HFFc6 (cell line): ENCODE measurements at places on chromosomes 11 and 22.
A peak's percentile ranks its signal among the peaks of the same experiment; 100 is the strongest.

DNA sequence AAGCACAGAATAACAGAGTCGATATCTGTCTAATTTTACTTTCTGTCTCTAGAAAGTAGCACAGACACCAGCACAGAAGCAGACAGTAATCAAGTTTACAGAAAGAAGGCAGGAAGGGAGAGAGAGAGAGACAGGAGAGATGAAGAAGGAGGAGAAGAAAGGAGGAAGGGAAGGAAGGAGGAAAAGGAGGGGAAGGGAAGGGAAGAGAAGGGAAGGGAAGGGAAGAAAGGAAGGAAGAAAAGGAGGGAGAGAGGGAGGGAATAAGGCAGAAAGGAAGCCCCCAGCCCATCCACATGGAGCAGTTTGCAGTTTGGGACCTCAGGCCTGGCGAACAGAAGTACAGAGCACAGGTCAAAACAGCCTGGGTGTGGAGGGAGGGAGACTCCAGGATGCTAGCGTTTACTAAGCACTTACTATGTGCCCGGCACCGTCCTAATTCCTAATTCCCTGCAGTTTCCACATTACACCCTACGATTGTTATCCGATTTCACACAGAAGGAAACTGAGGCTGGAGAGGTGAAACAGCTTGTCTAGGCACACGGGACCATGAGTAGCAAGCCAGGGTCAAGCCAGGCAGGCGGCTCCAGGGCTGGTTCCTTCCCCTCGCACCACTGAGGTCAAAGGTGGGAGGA, 46.0 kb upstream of the WNT7B start:
- no peak for DNase-seq

DNA sequence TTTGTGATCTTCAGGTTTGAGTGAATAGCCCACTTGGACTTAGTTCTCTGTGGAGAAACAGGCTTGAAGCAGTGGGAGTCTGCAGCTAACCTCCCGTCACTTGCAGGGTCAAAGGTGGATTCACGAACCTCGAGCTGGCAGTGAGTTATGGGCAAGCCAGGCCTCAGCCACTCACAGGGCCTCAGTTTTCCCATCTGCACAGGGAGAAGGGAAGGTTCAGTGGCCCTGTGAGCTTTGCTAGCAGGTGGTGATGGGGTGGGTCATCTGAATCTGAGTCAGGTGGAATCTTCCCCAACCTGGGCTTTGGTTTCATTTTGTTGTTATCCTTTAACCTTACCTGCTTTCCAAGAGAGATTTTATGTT, 86.6 kb upstream of the GRIK4 start:
- DNase-seq: no peak

- no peak for DNase-seq
These were observed 494.8 kb downstream of the MN1 start for GRCh38 chr22:27306771-27307170.

DNA sequence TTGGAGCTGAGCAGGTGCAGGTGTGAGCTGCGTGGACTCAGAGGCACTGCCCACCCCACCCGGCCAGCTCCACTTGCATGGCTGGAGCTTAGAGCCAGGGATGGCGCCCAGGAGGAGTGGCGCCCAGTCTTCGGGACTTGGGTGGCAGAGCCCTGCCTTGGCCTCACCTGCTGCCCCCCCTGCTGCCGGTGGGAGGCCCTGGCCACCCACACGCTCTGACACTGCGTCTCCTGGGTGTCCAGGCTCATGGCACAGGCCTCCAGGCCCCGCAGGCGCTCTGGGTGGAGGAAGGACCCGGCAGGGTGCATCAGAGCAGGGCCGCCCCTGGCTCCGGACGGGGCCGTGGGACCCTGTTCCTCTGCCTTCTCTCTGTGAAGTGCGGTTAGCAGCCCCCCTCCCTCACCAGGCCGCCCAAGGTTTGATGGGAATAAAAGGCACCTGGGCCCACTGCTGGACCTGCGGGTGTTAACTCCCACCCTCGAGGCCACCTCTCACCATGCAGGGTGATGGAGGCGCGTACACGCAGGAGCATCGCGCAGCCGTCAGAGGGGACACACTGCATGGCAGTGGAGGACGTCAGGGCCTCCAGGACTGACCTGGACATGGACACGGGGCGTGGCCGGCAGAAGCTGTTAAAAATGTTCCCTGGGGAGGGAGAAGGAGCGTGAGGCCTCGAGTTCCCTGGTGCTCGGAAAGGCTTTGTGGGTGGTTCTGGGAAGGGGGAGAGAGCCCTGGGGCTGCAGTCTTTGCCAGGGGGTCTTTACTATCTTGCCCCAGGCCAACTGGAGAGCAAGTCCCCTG, 11.8 kb downstream of the IL17REL start:
- DNase-seq: no peak

DNA sequence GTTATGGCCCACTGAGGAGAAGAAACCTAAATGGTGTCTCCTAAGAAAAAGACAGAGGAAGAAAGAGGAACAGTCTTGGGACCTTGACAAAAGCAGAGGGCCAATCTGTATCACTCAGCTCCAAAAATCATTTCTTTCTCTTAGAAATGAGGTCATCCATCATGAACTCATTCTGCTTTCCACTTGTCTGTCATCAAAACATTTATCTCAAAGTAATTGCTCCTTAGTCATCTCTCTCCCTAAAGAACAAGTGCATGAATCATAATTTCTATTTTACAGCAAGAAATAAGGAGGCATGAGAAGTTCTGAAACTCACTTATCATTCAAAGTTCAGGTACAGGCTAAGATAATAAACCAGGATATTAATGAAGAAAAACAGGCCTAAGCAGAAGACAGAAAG, 375.6 kb downstream of the KCNA4 start:
- DNase-seq: no peak

DNA sequence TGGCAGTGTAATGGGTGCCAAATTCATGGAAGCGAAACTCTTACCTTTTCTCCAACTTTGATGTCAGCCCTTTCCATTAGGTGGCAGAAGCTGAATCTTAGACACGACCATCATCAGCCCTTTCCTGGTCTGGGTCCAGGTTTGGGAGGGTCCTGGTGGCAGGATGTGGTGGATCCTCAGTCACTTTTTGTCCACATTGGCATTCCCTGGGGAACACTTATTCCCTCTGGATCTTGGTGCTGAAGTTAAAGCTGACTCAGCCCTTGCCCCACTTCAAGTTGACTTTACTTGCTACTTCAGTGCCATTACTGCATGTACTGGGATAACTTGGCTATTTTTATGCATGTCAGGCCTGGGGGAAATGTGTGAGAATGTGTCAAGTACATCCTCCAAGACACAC, 16.6 kb upstream of the NTM start:
- DNase-seq: no peak

- peak; percentile 88 for DNase-seq
These were observed 29.5 kb upstream of the WNT7B start for GRCh38 chr22:46006379-46007002.

GRCh38 chr11:121670805-121671282, 218.1 kb upstream of the SORL1-AS1 start:
- no peak for DNase-seq

DNA sequence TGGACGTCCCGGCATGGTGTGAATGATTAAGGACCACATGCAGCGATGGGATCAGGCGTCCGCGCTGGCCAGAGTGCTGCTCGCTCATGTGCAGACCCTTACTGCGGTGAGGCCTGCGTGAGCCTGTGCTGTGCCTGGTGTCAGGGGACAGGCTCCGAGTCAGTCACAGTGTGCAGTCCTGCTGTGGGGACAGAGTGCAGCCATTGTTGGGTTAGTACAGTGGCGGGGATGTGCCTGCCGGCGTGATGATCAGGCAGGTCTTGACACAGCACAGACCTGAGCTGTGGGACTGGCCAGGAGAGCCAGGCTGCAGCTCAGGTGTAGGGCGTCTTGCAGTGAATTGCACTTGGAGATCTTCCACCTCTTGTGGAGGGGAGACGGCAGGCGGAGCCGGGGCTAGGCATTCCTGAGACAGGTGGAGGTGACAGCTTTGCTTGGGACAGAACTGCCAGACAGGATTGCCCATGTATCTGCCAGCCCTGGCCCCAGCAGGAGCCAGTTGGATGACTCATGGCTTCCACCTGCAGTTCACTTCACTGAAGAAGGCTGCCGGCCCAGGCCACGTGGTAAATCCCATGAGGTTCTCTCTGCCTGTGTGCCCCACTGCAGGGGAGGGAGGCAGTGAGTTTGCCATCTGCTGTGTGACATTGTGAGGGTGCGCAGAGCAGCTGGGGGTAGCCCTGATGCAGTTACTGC, 17.3 kb downstream of the TRMU start:
- DNase-seq: no peak
